ENCODE measurements at places on chromosomes 2 and 18. TPM values are rescaled to one million over a fixed set of nuclear protein-coding genes. Genes with fewer than 3 reads are reported as not detected.

Gene UGT1A3
- total RNA-seq = not detected

Gene HOXD1
- not detected for total RNA-seq

Gene CRYGC
- not detected for total RNA-seq

Gene HOXD13
- total RNA-seq = 33.5 TPM

Gene PNKD
- 73.1 TPM for total RNA-seq

Gene CENPA
- not detected for total RNA-seq

Gene DNAH7
- total RNA-seq = 0.36 TPM

Gene KLF11
- total RNA-seq = 26.7 TPM

Gene RBFA
- 39.5 TPM for total RNA-seq

Gene DSG1
- total RNA-seq = not detected

Gene FNDC4
- 6.6 TPM for total RNA-seq

Gene RGPD4
- not detected for total RNA-seq

Gene L3MBTL4
- 5.7 TPM for total RNA-seq
